ENCODE measurements at places on chromosomes 3 and 15. TPM values are rescaled to one million over a fixed set of nuclear protein-coding genes. Genes with fewer than 3 reads are reported as not detected.

DNA sequence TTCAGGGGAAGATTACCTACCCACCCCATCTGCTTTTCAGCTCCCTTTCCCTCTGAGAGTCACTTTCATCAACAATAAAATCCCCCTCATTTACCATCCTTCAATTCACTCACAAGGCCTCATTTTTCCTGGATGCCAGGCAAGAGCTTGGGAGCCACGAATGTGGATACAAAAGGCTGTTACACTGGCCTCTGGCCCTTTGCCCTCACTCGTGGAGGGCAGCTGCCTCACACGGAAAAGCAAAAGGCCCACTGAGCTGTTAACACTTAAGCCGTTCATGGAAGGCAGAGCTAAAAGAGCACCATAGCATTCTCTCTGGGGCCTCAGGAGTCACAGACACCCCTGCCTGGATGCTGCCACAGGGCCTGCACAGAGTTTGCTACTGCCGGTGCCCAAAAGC is 102.4 kb upstream of the TUSC7 start:
- DNase-seq: no peak

DNA sequence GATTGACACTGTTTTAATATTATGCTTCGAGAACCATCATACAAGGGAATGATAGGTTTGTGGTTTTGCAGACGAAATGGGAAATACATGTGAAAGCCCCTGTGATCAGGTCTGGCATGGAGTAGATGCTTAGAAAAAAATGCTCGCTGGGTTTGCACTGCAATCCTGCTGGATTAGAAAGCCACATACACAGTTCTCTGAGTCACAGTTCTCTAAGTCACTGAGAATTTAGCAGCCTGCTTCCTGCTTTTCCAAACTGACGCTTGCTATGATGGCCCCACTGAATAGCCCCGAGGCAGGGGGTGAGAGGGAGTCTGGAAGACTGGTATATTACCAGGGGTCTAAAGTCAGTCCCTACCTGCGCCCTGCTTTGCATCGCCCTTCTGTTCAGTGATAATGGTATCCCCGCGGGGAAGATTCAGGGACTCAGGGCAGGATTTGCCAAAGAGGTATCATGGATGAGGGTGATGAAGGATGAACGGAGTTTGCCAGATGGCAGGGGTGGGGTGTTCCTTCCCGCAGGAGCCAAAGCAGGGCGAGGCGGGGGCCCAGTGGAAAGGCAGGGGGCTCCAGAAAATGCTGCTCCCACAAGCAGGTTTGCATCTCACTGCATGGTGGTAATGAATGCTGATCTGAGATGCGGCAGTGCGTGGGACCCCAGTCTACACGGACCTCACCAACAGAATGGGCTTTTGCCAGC is 82.3 kb downstream of the IQSEC1 start:
- no peak for DNase-seq

CPN2 gene
- not detected for total RNA-seq

DNA sequence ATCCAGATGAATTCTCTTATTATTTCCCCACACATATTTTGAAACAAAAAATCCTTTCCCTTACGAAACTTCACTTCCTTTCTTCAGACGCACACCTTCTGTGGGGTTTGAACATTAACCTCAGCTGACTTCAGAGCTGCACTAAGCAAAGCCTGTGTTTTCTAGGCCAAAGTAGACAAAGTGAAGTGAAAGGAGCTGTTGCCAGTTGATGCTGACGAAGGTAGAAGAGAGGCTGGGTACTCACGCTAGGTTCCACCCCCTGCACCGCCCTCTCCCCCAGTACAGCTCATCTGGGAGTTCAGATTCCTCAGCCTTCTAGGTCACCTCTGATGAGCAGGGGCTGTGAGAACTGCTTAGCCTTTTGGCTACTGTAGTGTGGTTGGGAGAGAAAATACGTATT is 24.1 kb downstream of the DUT start:
- DNase-seq: no peak

- DNase-seq: no peak
Measured at GRCh38 chr15:66071921-66072295, 181.6 kb downstream of the MEGF11 start.

TMEM212 gene
- not detected for total RNA-seq

- DNase-seq: no peak
Measured at GRCh38 chr3:25032344-25032743, 395.7 kb upstream of the RARB start.

FETUB gene
- total RNA-seq: not detected

GRCh38 chr3:15527031-15527459 is 5.5 kb upstream of the COLQ start:
- DNase-seq: no peak

SERINC4 gene
- total RNA-seq: 0.09 TPM

DNA sequence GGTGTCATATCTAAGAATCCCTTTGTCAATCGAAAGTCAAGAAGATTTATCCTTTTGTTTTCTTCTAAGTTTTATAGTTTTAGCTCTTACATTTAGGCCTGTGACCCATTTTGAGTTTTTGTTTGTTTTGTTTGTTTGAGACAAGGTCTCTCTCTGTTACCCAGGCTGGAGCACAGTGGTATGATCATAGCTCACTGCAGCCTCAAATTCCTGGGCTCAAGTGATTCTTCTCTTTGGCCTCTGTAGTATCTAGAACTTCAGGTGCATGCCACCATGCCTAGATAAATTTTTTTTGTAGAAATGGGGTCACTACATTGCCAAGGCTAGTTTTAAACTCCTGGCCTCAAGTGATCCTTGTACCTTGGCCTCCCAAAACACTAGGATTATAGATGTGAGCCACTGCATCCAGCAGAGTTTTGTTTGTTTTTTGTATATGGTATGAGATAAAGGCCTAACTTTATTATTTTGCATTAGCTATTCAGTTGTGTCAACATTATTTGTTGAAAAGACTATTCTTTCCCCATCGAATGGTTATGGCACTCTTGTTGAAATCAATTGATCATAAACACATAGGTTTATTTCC is 5.8 kb upstream of the MYO5C start:
- no peak for DNase-seq

GRCh38 chr3:42192334-42193200 is 73.4 kb downstream of the CCK start:
- DNase-seq: no peak

RUVBL1 gene
- 37.8 TPM for total RNA-seq

DNA sequence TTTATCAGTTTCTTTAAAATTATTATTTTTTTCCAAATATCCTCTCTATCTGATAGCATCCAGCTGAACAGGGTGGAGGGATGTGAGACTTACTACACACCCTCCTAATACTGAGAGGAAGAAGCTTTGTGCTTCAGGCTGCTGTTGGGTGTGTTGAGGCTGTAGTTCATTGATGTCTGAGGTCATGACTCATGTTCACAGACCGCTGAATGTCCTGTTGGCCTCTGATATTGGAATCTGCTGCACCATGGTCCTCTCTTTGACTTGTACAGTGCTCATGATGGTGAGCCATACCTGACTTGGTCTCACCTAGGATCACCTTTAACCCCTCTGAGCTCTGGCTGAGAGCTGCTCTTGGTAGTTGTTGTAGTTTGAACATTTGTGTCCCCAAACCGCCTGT is 302.9 kb downstream of the SATB1 start:
- DNase-seq: no peak

GRCh38 chr3:177742273-177742672 is 545.0 kb upstream of the TBL1XR1 start:
- DNase-seq: no peak

GPR160 gene
- total RNA-seq: 0.44 TPM

ADAMTSL3 gene
- total RNA-seq: 13.2 TPM

DNA sequence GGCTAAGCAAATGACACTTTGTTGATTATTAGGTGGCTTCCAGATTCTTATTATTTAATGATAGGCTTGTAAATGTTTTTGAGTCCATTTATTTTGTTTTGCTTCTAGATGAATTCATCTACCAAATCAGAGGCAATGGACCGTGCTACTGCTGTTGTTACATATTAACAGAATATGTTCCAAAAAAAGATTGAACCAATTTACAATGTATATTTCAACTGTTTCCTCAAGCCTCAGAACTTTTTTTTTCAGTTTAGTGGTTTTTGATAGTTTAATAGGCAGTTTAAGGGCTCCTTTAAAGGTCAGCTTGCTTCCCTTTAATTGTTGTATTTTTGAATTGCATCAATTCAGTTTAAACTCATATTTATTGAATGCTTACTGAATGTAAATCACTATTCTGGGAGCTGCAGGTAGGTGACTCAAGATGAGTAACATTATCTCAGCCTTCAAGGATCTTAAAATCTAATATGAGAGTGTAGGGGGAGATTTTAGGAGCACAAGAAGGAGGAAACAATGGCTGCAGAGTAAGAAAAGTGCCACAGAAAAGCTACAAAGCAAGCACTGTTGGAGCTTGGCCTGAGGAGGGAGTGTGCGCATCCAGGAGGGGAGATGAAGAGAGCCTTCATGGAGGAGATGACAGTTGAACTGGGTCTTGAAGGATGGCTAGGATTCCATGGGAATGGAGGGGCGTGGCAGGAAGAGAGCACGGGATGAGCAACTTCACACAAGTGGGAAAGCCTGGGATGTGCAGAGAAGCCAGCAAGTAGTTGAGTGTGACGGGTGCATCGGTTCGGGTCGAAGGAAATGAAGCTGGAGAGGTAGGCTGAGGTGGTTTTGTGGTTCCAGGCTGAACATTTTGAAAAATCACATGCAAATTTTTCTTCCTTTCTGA is 14.7 kb downstream of the MAP2K1 start:
- no peak for DNase-seq

DNA sequence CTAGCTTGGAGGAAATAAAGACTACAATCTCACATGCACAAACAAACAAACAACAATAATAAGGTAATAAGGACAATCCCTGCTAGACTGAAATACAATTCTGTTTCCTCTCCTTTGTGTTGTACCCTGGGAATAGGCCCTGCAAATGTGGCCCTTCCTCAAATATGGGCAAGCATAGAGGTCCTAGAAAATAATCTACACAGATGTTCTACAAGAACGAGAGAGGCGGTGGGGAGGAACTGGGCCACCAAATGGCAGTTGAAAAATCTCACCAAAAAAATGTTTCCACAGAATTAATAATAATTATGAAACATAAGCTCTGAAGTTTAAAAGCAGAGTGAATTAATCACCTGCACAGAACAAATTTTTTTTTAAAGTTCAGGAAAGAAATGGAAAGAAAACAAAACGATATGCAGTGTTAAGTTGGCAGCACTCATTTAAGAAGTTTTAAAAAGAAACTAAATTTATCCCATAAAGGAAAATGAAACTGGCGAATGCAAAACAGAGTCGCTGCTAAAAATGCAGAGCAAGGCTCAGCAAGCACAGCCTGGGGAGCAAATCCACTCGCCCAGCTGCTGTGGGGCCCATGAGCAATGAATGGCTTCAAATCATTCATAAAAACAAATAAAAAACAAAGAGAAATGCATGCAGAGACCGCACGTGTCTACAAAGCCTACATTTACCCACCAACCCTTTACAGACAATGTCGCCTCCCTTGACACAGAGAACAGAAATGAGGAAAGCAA is 475.4 kb downstream of the OCA2 start:
- no peak for DNase-seq

DNA sequence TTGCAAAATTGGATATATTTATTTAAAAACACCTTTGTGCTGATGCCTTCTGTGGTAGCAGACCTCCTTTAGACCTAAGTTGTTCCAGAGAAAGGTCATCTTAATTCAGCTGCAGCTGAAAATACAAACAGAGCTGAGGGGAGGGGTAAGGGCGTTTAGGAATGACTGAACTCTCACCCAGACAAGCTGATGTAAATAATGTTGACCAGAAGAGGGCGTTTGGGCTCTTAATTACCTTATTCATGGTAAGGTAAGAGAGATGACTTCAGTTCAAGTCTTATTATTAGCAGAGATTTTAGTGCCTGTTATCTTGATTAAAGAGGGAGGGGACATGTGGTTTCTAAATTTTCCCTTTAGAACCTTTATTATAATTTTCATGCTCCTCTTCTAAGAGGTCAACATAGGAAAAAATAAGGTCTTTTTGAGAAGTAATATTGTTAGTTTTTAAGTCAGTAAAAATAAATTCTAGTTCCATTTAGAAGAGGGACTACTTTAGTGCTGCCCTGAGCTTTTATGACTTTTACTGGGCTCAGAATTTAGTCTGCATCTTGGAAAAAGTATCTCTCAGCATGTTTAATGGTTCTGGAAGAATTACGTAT is 46.3 kb downstream of the GPR171 start:
- DNase-seq: no peak

DNA sequence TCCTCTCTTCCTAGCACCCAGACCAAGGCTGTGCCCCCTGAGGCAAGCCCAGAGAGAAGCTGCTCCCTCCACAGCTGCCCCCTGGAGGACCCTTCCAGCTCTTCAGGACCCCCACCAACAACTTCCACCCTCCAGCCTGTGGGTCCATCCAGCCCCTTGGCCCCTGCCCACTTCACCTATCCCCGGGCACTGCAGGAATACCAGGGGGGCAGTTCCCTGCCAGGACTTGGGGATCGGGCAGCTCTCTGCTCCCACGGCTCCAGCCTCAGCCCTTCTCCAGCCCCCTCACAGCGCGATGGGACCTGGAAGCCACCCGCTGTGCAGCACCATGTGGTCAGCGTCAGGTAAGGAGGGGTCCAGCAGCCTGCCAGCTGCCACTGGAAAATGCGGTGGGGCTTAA is 5.6 kb downstream of the DISP2 start:
- no peak for DNase-seq
